ENCODE measurements at places on chromosomes 1 and 21.

DNA sequence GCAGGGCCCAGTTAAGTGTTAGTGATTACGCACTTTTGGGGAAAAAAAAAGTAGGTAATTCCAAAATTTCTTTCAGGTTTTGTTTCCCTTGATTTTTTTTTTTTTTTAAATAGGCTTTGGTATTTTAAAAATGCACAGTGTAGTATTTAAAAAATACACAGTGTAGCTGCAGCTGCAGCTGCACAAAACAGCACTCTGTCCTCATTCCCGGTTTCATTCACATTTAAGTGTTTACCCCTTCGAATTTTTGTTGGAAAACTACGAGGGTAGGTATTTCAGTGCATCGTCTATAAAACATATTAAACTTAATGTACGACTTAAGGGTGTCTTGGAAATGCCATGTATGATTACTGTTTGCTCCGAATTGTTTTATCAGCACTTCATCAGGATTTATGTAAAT, 3.4 kb downstream of the NEK7 start:
- DNase-seq, result no peak

GRCh38 chr1:109441069-109441468, 14.8 kb upstream of the PSMA5 start:
- no peak for DNase-seq

DNA sequence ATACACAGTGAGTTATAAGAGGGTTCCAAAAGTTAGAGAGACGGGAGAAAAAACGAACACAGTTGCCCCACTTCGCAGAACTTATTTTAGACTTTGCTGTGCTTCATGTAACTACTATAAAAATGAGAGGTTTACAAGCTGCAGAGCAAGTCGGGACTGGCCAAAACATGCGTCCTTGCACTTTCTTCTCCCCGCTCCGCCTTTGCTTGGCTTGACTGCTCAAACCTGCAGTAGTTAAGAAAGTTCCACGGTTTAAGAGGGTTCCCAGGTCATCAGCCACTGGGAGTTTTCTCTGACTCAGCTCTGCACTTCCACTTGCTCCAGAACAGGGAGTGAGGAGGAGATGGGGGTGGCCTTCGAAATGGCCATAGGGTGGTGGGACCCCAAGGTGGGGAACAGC, 36.2 kb downstream of the CLIC6 start:
- no peak for DNase-seq

DNA sequence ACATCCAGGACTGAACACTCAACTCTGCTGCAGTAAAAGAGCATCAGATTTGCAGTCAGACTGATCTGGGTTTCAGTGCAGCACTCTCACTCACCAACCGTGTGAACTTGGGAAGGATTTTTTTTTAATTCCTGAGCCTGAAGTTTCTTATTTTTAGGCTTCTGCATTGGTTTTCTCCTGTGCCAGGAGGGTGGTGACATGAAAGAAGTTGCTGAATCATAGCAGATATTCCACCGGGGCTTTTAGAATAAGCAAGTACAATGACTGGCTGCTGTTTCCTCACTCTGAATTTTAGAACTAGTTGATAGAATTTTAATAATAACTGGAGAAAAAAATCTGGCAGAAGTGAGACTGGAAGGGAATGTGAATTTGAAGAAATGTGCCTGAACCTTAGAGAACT, 11.6 kb downstream of the ADAM30 start:
- DNase-seq, result no peak

GRCh38 chr1:155650231-155650757, 38.3 kb downstream of the YY1AP1 start:
- no peak for DNase-seq
